ENCODE measurements at places on chromosomes 11 and 22. TPM values are rescaled to one million over a fixed set of nuclear protein-coding genes. Genes with fewer than 3 reads are reported as not detected.

PYGM gene
- 1,224 TPM for total RNA-seq

KCNJ1 gene
- total RNA-seq = not detected

GRCh38 chr22:20380486-20380885, 13.5 kb upstream of the ZNF74 start:
- peaks cover 3% of the 10 kb centered on the region for H3K27me3 ChIP-seq
- no peak overlapping the region for H3K27ac ChIP-seq
- no peak for DNase-seq
- H3K36me3 ChIP-seq = no peaks in the 10 kb centered on the region
- H3K4me1 ChIP-seq = no peaks in the 10 kb centered on the region

GRCh38 chr11:1926156-1927025, 6.9 kb downstream of the TNNT3 start:
- DNase-seq = no peak
- no peaks in the 10 kb centered on the region for H3K27me3 ChIP-seq
- H3K4me1 ChIP-seq = peaks cover 16% of the 10 kb centered on the region
- no peak overlapping the region for H3K4me3 ChIP-seq
- H3K27ac ChIP-seq = peak overlapping the region; percentile 53

- no peaks in the 10 kb centered on the region for H3K36me3 ChIP-seq
- H3K4me3 ChIP-seq = no peak overlapping the region
- no peak overlapping the region for H3K27ac ChIP-seq
- H3K4me1 ChIP-seq = peaks cover 5% of the 10 kb centered on the region
- no peaks in the 10 kb centered on the region for H3K27me3 ChIP-seq
- DNase-seq = no peak
Observed at GRCh38 chr11:1776331-1776851, 12.7 kb upstream of the CTSD start.

- no peak overlapping the region for H3K4me3 ChIP-seq
- DNase-seq = no peak
- H3K36me3 ChIP-seq = no peaks in the 10 kb centered on the region
- peaks cover 6% of the 10 kb centered on the region for H3K4me1 ChIP-seq
Observed at GRCh38 chr11:47388697-47389576, 10.6 kb upstream of the SPI1 start.

- no peaks in the 10 kb centered on the region for H3K4me1 ChIP-seq
- no peak for DNase-seq
- no peak overlapping the region for H3K4me3 ChIP-seq
- H3K27ac ChIP-seq = no peak overlapping the region
- H3K27me3 ChIP-seq = no peaks in the 10 kb centered on the region
- H3K36me3 ChIP-seq = no peaks in the 10 kb centered on the region
Observed at GRCh38 chr11:6194065-6194581, 4.9 kb upstream of the OR52W1 start.

GRCh38 chr11:112367461-112367860, 106.8 kb upstream of the PLET1 start:
- no peak overlapping the region for H3K4me3 ChIP-seq
- no peak overlapping the region for H3K27ac ChIP-seq
- no peaks in the 10 kb centered on the region for H3K36me3 ChIP-seq
- H3K4me1 ChIP-seq = no peaks in the 10 kb centered on the region

GRCh38 chr11:9604134-9604533, 30.7 kb downstream of the WEE1 start:
- no peak overlapping the region for H3K4me3 ChIP-seq
- H3K36me3 ChIP-seq = no peaks in the 10 kb centered on the region
- H3K4me1 ChIP-seq = no peaks in the 10 kb centered on the region

DNA sequence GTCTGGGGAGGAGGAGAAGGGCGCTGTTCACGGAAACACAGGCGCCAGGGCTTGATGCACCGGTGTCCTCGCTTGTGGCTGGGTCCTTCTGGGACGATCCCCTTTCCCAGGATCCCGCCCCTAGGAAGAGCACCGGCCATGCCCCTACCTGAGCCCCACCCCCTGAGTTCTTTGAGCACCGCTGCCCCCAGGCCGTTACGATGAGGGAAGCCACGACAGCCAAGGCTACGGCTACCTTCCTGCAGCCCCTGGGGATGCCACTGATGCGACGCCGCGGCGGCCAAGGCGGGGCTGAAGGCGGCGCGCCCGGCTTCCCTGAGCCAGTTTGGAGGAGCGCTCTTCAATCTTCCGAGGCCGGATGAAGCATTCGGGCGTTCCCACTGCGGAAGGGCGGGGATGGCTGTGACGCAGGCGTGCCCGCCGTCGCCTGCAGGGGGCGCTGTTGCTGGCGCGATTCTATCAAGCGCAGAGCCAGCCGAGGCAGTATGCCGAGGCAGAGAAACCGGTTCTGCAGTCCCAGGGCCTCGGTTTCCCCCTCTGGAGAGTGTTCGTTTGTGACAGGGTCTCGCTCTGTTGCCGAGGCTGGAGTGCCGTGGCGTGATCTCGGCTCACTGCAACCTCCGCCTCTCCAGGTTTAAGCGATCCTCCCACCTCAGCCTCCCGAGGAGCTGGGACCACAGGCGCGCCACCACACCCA, 9.7 kb upstream of the NEFH start:
- peak overlapping the region; percentile 13 for H3K4me3 ChIP-seq
- no peak overlapping the region for H3K27ac ChIP-seq
- no peaks in the 10 kb centered on the region for H3K36me3 ChIP-seq
- H3K4me1 ChIP-seq = no peaks in the 10 kb centered on the region
- DNase-seq = no peak
- peaks cover 13% of the 10 kb centered on the region for H3K27me3 ChIP-seq

- DNase-seq = no peak
- no peak overlapping the region for H3K27ac ChIP-seq
- no peak overlapping the region for H3K4me3 ChIP-seq
- H3K27me3 ChIP-seq = no peaks in the 10 kb centered on the region
- H3K4me1 ChIP-seq = peaks cover 15% of the 10 kb centered on the region
Observed at GRCh38 chr22:17994424-17995108, 29.8 kb downstream of the MICAL3 start.

DNA sequence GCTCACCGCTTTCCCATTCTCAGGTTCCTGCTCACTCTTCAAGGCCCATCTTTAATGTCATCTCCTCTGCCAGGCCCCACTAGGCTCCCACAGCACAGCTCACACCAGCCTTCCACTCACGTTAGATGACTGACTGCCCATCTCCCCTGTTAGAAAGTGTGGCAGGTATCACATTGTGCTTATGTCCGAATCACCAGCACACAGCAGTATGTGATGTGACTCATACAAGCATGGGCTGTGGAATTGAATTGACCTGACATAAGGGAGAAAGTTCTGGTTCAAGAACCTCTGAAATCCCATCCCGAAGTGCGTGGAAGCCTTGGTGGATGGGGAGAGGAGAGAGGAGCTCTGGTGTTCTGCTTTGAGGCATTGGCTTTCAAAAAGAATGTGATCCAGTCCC, 6.5 kb downstream of the VSTM5 start:
- H3K27me3 ChIP-seq = no peaks in the 10 kb centered on the region
- no peak overlapping the region for H3K4me3 ChIP-seq
- no peak overlapping the region for H3K27ac ChIP-seq
- no peak for DNase-seq
- no peaks in the 10 kb centered on the region for H3K4me1 ChIP-seq

GRCh38 chr22:26751217-26751616, 93.8 kb downstream of the MIAT start:
- H3K27ac ChIP-seq = no peak overlapping the region
- no peaks in the 10 kb centered on the region for H3K4me1 ChIP-seq
- DNase-seq = no peak
- H3K27me3 ChIP-seq = no peaks in the 10 kb centered on the region
- no peak overlapping the region for H3K4me3 ChIP-seq
- no peaks in the 10 kb centered on the region for H3K36me3 ChIP-seq

- H3K36me3 ChIP-seq = peaks cover 32% of the 10 kb centered on the region
- no peaks in the 10 kb centered on the region for H3K4me1 ChIP-seq
- no peak overlapping the region for H3K4me3 ChIP-seq
- no peaks in the 10 kb centered on the region for H3K27me3 ChIP-seq
- H3K27ac ChIP-seq = no peak overlapping the region
Observed at GRCh38 chr11:108246885-108247284, 24.0 kb downstream of the ATM start.
